ENCODE measurements at places on chromosomes 1 and 21.

- DNase-seq = no peak
Measured at GRCh38 chr1:176032040-176032645, 174.9 kb downstream of the COP1 start.

DNA sequence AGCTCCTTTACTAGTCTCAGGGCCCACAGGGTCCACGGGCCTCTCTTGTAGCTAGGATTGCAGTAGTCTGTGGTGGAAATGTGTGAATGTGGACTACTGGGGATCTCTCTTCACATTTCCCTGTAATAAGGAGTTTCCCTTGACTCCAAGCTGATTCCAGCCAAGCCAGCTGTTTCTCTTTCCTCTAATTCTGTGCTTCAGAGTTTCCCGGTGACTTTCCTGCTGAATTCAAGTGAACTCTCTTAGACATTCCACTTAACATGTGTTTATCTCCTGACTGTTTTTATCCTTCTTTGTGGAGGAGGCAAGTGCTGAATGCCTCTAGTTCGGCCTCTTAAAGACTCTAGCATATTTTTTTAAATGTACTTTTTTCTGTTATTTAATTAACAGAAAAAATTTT lies 354.0 kb upstream of the RGS18 start:
- DNase-seq = no peak

DNA sequence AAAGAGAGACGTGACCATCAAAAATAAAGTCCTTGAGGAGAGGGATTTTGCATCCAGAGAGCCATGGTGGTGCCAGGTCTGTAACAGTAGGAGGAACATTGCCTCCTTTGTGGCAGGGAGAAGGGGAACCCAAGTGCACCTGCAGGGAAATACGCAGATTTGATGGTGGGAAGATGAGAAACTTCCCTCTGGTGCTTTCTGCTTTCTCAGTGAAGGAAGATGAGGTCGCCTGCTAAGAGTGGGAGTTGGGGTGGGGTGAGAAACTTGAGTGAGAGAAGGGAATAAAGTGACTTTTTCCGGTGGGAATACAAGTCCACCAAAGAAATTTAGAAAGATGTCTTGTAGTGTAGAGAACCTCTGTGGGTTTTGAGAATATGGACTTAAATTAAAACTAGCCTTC lies 9.1 kb downstream of the PLA2G4A start:
- DNase-seq = no peak

DNA sequence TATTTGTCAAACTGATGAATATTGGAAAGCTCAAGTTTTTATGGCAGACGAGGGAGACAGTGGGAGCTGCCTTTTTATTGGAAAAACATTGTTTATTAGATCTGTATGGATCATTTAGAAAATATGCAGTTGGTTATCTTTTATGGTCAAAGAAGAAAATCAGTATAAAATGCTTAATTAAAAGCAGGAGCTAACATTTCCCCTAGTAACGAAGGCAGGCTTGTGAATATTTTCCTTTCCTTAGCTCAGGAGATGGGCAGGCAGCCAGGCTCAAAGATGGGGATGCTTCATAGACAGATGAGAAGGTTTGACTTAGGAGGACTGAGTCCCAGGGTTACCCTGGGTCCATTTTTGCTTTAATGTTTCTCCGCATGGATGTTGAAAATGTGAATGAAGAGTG lies 26.0 kb downstream of the ROR1 start:
- DNase-seq = no peak

DNA sequence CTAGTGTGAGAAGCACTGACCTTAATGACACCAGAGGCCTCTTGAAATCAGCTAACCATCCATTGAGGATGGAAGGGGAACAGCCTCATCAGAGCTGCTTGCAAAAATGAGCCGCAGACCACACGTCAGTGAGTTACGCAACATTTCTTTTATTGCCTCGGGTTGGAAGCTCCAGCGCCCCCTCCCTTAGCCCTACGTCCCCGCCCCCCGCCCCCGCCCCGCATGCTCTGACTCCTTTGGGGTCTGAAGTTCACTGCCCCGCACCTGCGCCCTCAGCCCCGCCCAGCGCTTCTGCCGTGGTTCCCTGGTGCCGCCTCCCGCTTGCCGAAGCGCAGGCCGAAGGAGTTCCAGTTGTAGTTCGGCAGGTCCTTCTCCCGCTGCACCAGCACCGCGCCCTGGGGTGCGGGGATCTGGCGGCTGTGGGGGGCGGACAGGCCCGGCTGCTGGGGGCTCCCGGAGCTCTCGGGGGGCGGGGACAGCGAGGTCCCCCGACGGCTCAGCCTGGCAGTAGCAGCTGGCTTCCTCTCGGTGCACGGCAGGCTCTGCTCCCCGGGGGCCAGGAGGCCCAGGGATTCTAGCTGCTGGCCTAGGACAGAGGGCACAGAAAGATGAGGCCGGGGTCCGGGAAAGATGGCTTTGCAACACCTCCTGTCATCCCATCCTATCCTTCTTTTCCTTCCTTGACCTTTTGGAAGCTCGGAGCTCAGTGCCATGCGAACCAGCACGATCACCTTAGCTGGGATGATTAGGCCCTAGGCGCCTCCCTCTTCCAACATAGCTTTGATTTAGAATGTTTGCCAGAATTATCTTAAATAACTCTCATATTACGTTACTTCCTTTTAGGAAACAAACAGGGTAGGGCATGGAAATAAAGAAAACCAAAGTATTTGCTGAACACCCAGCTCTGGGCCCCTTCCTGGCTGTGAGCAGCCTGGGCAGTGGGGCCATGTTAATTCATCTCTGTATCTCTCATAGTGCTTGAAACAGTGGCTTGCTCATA lies 5.8 kb downstream of the KISS1 start:
- DNase-seq = no peak

DNA sequence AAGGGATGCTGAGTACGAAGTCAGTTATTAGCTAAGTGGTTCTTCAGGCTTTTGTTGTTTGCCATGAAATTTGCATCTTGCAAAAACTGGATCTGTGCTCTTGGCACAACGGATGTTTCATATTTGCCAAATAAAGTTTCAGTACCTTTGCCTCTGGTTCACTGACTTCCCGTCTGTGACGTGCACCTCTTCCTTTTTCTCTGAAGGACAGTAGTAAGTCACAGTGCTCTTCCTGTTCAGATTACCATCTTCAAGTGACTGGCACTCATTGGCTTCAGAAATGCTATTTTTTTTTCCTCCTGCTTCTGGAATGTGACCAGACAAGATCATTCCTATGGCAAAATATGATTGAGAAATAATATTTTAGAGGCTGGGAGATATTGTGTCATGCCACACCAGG lies 75.9 kb upstream of the GREM2 start:
- DNase-seq = no peak

DNA sequence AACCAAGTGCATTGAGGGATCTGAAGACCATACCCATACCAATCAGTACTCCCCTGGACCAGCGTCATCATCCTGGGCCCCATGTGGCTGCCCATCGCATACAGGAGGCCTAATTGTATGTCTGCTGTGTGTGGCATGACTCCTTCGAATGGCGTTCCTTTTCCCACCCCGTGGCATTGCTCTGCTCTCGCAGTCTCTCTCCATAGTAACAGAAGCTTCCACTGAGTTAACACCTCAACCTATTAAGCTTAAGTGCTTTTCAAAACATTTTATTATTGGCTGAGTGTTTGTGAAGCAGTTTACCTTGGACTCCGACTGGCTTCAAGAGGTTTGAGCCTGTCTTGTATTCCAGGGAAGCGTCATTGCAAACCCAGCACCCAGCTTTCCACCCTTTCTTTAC lies 187.1 kb upstream of the LMO4 start:
- no peak for DNase-seq

GRCh38 chr1:94048413-94049164 lies 72.4 kb downstream of the ABCA4 start:
- no peak for DNase-seq

DNA sequence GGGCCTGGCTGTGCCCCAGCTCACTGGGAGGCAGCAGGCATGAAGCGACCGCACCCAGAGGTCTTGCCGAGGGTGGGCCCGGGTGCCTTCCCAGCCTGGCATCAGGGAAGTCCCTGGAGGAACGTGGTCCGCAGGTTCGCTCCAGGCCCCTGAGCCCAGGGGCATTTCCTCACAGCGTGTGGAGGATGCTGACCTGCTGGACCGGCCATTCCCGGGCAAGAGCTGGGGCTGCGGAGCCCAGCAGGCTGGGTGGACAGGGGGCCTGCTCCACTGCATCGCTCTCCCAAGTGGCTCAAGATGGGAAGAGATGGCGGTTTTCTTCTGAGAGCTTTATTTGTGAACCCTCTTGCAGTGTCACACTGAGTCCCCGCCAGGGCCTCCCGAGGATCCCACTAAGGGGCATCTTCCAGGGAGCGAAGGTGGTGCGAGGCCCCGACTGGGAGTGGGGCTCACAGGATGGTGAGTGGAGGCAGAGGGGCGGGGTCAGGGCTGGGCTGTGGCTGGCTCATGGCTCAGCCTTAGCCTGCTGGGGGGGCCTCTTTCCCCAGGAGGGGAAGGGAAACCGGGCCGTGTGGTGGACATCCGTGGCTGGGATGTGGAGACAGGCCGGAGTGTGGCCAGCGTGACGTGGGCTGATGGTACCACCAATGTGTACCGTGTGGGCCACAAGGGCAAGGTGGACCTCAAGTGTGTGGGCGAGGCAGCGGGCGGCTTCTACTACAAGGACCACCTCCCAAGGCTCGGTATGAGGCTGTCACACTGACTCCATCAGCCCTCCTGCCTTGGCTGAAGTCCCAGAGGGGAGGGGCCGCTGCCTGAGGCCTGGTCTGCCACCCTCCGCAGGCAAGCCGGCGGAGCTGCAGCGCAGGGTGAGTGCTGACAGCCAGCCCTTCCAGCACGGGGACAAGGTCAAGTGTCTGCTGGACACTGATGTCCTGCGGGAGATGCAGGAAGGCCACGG lies 7.2 kb upstream of the MMP23B start:
- DNase-seq = no peak

DNA sequence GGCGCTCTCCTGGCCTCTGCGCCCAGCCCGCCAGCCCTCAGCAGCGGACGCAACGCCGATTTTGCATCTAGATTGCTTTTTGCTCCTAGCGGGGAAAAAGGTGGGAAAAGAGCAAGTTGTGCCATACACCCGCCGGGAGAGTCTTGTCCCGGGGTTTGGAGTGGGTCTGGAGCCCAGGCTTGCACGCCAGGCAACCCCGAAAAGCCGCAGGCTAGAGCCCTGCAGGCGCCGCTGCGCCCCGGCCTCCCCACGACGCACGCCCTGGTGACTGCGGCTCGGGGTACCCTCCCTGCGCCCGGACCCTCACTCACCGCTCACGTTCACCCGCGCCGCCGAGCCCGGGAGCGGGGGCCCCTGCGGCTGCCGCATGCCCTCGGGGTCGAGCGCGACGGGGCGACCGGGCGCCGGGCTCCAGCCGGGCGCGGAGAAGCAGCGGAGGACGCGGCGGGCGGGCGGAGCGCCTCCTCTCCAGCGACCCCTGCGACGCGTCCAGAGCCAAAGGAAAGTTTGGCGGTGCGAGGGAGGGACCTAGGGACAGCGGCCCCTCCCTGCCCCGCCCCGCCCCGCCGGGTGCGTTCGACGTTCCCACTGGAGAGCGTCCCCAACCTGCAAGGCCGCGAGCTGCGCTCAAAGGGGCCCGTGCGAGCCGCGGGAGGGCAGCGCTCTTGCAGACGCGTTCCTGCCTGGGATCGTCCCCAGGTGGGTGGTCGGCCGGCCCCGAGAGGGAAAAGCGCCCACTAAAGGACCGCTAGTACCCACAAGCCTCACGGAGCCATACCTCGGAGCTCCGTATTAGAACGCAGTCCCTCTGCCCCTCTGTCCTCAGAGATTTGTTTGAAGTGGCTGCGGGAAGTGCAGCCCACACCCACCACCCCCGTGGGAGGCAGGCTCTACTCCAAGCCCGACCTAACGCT lies at the start of gene LPAR3:
Gene LPAR3 (minus strand): TSS at position 502 of the 914 bp plus-strand sequence. CDS start 27,086 bp downstream, outside the sequence.
- no peak for DNase-seq

GRCh38 chr1:203204756-203205155 lies 18.3 kb upstream of the CHI3L1 start:
- no peak for DNase-seq

DNA sequence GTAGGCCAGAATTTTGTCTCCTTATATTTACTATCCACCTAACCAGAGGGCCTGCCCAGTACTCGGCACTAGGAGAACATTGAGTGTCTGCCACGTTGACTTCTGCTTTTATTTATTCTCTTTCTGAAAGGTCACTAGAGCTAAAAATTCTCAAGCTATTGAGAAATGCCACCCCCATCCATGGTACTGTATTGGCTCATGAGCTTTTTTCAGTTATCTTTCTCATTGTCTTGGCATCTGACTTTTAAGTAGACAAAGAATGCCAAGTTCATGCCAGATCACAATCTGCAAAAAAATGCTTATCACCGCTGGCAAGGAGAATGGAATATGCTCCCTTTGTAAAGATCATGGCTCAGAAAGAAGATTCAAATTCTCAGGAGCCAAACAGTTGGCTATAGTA lies 49.8 kb upstream of the MROH9 start:
- DNase-seq = no peak

DNA sequence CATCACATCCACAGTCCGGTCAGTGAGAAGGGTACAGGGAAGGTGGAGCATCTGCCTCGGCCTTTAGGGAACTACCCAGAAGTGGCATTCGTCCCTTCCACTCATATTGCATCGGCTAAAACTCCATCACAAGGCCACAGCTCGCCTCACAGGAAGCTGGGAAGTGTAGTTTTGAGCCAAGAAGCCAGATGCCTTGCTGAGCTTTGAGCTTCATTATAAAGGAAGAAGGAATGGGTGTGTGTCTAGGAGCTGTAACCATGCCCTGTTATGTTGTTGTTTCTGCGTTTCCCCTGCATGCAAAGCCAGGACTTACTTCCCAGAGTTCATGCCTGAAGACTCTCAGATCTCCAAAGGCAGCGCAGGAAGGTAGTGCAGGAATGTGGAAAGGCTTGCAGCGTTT lies 61.1 kb downstream of the OPTC start:
- no peak for DNase-seq

DNA sequence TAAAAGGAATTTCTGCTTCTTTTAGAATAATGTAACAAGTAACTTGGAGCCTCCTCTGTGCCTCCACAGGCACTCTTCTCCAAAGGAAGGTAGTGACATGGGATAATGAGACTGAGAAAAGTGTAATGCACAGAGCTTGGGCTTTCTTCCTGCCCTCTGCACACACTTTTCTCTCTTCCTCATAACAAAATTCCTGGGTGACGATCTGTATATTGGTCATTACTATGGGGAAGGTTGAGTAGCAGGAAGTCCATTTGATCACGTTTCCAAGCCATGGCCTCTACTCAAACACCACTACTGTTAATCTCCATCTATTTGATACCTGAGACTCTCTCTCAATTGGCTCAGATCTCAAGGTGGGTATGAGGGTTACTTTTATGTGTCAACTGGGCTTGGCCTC lies 113.9 kb downstream of the GRIK1 start:
- DNase-seq = no peak

All from T-helper 22 cell (primary cell).